ENCODE measurements at places on chromosomes 7 and 10. TPM values are rescaled to one million over a fixed set of nuclear protein-coding genes. Genes with fewer than 3 reads are reported as not detected.

DNA sequence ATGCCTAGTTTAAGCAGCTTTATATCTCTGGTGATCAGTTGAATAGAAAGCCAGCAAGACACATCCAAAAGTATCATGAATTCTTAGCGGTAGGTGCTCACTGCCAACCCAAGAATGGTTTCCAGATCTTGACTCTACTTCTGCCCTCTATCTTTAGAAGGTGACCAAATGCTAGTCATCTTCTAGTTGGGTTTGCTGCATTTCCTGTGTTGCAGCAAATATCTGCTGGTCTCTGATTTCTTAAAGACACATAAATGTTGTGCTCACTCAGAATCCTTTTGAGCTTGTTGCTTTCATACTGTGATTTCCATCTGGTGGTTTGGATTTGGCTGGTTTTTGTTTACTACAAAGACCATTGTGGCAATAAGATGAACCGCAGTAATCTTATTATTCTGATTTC lies 2.2 kb downstream of the CDC123 start:
- no peak overlapping the region for H3K4me3 ChIP-seq
- H3K27ac ChIP-seq, result no peak overlapping the region
- H3K36me3 ChIP-seq, result no peaks in the 10 kb centered on the region
- no peak for DNase-seq
- no peaks in the 10 kb centered on the region for H3K27me3 ChIP-seq

DNA sequence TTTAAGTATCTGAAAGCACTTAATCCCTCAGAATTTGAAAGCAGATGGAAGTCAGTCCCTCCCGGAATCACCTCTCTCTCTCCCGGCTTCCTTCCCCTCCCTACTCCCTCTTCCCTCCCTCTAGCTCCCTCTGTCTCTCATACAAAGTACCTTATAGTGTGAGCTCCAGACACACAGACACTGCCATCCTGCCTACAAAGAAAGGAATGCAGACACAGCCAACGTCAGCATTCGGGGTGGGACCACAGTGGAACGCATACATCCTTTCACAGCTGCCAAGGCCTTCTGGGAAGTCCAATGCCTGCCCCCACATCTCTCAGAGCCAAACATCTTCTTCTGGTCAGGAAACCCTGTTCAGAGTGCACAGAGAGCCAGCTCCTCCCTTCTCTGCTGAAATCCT lies 9.3 kb downstream of the NOD1 start:
- H3K27me3 ChIP-seq, result no peaks in the 10 kb centered on the region
- H3K36me3 ChIP-seq, result no peaks in the 10 kb centered on the region
- H3K4me3 ChIP-seq, result no peak overlapping the region
- peaks cover 25% of the 10 kb centered on the region for H3K4me1 ChIP-seq
- H3K27ac ChIP-seq, result no peak overlapping the region
- DNase-seq, result no peak

DNMBP gene
- total RNA-seq, result 4.4 TPM

DNA sequence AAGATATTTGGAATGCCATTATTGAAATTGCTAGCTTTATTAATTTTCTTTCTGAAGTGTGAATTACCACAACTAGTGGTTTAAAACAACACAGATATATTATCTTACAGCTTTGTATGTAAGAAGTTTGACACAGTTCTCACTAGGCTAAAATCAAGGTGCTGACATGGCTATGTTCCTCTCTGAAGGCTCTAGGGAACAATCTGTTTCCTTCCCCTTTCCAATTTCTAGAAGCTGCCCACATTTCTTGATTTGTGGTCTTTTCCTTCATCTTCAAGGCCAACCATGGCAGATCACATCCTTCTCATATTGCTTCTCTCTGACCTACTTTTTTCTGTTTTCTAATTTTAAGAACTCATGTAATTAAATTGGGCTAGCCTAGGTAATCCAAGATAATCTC lies 43.3 kb upstream of the SLC26A3 start:
- no peak for DNase-seq
- no peaks in the 10 kb centered on the region for H3K27me3 ChIP-seq
- no peaks in the 10 kb centered on the region for H3K4me1 ChIP-seq

- no peaks in the 10 kb centered on the region for H3K36me3 ChIP-seq
- no peak overlapping the region for H3K27ac ChIP-seq
- peaks cover 30% of the 10 kb centered on the region for H3K4me1 ChIP-seq
- H3K4me3 ChIP-seq, result no peak overlapping the region
- DNase-seq, result no peak
Measured at GRCh38 chr10:11712744-11713143, 29.4 kb upstream of the ECHDC3 start.

GRCh38 chr7:68892236-68892635 lies 706.0 kb upstream of the AUTS2 start:
- H3K27me3 ChIP-seq, result no peaks in the 10 kb centered on the region
- no peak overlapping the region for H3K4me3 ChIP-seq
- DNase-seq, result no peak
- H3K4me1 ChIP-seq, result no peaks in the 10 kb centered on the region

TMEM213 gene
- not detected for total RNA-seq
